ENCODE measurements at places on chromosomes 1 and 21. TPM values are rescaled to one million over a fixed set of nuclear protein-coding genes. Genes with fewer than 3 reads are reported as not detected.

The ST6GALNAC5 gene
- 18.6 TPM for total RNA-seq

The ANGPTL3 gene
- not detected for total RNA-seq

The GBP2 gene
- total RNA-seq, result 4.4 TPM

DNA sequence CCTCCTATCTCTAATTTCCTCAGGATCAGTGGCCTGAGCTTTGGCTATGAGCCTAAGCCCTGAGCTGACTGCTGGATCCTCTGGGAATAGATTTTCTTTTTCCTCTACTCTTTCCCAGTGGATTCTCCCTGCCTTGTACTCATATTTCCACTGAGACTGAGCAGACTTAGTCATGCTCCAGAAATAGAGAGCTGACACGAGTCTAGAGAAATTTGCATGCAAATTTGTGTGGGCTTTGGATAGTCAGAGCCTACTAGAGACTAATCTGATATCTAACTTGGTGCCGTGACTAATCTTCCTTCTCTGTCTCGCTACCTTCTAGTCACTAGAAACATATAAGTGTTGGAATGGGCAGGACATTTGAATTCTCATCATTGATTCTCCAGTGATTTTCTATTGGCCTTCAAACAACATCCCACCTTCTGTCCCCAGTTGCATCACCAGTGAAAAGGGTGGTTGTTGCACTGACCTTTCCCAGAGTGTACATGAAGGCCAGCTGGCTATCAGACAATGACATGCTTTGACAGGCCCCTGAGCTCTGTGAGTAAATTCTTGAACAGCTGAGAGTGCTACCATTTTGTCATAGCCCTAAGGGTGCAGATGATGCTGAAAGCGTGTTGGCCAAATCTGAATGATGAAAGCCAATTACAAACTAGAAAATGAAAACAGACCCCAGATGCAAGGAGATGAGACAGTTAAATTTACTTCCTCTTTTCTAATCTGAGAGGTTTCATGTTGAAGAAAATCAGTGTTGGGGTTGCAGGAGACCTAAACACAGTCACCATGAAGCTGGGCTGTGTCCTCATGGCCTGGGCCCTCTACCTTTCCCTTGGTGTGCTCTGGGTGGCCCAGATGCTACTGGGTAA lies at the start of gene FCRLA:
FCRLA (plus strand) TSS at position 748 of the 866 bp plus-strand sequence; CDS start at position 784, 36 bp downstream.
- H3K27ac ChIP-seq, result no peak within 1 kb of the TSS
- peaks cover 35% of the 10 kb centered on the region for H3K27me3 ChIP-seq
- H3K4me1 ChIP-seq, result no peaks in the 10 kb centered on the region
- no peaks in the 10 kb centered on the region for H3K36me3 ChIP-seq

GRCh38 chr1:56803561-56804156 lies 15.5 kb downstream of the FYB2 start:
- no peak for DNase-seq
- no peak overlapping the region for H3K4me3 ChIP-seq
- H3K27ac ChIP-seq, result no peak overlapping the region
- H3K27me3 ChIP-seq, result no peaks in the 10 kb centered on the region

DNA sequence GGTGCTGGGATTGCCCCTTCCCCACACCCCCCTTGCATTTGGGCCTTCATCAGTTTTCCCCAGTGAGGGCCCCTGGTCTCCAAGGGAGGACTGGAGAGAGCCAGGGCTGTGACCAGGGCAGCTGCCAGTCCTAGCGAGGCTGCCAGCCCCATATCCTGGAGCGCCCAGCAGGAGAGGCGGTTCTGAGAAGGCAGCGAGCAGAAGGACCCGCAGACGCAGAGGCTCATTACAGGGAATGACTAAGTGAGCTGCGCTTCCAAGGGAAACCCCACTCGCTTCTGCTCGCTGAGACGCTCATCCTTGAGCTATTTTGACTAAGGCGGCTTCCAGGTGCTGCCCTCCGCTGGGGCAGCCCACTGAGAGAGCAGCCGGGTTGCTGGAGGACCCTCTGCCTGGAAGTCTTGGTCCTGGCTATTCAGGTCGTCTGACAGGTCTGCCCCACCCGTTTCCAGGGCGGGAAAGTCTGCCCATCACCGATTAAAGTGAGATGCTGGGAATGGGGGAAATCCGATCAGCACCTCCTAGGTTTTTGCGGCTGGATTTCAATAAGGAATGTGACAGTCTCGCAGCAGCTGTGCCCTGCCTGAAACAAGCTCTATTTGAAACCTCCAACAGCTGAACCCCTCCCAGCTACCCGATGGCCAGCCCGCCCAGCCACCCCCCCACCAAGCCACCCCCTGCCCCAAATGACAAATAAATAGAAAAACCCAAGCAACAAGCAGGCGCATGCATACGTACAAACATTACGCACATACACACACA lies 2.8 kb downstream of the KCNN3 start:
- peaks cover 47% of the 10 kb centered on the region for H3K4me1 ChIP-seq
- no peak for DNase-seq
- H3K27me3 ChIP-seq, result peaks cover 77% of the 10 kb centered on the region
- H3K4me3 ChIP-seq, result no peak overlapping the region

The RNPC3 gene
- total RNA-seq, result 30.0 TPM

DNA sequence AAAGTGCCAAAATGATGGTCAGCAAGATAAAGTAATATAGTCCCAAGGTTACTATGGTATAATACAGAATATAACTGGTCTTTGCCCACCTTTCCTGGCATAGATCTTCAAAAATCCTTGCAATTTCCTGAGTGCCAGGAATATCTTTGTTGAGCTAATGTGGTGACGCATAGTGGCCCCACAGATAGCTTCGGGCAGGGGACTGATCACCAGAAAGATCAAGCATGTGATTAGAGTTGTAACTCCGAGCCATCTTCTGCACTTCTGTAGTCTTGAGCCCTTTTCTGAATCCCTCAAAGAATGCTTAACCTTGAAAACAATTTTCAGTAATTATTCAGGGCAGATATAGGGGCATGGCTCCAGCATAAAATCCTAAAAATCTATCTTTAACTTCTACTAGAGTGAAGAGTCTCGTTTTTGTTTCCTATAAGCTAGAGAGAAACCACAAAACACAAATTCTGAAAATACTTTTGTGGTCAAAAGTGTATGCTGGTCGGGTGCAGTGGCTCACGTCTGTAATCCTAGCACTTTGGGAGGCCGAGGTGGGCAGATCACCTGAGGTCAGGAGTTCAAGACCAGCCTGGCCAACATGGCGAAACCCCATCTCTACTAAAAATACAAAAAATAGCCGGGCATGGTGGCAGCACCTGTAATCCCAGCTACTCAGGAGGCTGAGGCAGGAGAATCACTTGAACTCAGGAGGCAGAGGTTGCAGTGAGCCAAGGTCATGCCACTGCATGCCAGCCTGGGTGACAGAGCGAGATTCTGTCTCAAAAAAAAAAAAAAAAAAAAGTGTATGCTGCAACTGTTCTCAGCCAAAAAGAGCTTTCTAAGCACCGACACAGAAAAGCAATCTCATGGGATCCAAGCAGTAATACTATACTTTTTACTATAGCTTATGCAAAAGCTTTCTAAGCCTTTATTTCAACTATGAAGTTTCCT lies 62.8 kb downstream of the NVL start:
- no peaks in the 10 kb centered on the region for H3K27me3 ChIP-seq
- DNase-seq, result no peak
- H3K4me1 ChIP-seq, result peaks cover 2% of the 10 kb centered on the region
- peaks cover 27% of the 10 kb centered on the region for H3K36me3 ChIP-seq
- H3K4me3 ChIP-seq, result no peak overlapping the region

DNA sequence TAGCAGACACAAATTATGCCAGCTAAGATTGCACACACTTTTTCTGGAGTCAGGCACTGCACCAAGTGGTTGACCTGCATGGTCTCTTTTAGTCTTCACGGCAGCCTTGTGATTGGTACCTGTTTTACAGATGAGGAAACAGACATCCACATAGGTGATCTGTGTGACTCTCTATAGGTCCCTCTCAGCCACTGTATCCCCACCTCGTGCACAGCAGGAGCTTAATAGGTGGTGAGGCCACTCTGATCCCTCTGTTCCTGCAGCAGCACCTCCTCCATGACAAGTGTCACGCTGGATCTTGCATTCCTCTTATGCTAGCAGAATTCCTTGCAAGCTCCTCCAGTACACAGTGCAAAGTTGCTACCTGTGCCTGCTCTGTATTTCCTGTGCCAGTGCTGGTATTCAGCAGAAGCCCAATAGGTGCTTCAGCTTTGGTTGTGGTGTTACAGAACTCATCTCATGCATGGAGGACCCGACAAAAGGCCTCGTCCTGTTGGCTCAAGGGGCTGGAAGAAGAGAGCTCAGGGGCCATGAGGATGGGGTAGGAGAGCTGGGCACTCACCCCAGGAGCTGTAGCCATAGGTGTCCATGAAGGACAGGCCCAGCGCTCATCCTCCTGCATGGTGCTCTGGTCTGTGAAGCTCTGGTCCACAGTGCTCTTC lies 546.7 kb downstream of the PTPRU start:
- H3K27ac ChIP-seq, result no peak overlapping the region
- H3K4me1 ChIP-seq, result no peaks in the 10 kb centered on the region
- H3K4me3 ChIP-seq, result no peak overlapping the region
- peaks cover 36% of the 10 kb centered on the region for H3K27me3 ChIP-seq
- DNase-seq, result no peak

The PIGR gene
- total RNA-seq, result not detected

- H3K27ac ChIP-seq, result no peak overlapping the region
- no peak overlapping the region for H3K4me3 ChIP-seq
- no peaks in the 10 kb centered on the region for H3K4me1 ChIP-seq
- DNase-seq, result no peak
- no peaks in the 10 kb centered on the region for H3K36me3 ChIP-seq
These were observed 49.3 kb upstream of the NEK2 start for GRCh38 chr1:211724687-211725196.

The TCHH gene
- total RNA-seq, result not detected

The KRTAP12-1 gene
- not detected for total RNA-seq

The NCF2 gene
- 0.47 TPM for total RNA-seq

DNA sequence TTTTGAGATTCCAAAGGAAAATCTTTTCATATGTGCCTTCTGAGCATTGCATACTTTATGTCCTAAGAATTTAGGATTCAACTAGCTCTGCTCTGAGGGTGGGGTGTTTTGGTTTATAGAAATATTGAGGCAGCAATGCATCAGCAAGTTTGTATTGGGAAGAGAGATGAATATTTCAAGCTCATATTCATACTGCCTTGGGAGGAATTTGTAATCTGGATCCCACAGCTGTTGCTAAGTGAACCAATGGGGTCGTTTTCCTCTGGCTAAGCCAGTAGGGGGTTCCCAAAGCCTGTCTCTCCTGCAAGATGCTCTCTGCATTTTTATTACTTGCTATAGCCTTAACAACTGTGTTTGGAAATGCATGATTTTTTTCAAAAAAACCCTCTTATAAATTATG lies 130.6 kb downstream of the SNX7 start:
- no peaks in the 10 kb centered on the region for H3K4me1 ChIP-seq
- H3K4me3 ChIP-seq, result no peak overlapping the region
- peaks cover 15% of the 10 kb centered on the region for H3K27me3 ChIP-seq
- no peak overlapping the region for H3K27ac ChIP-seq

- H3K4me1 ChIP-seq, result peaks cover 21% of the 10 kb centered on the region
- H3K36me3 ChIP-seq, result peaks cover 2% of the 10 kb centered on the region
These were observed 4.1 kb downstream of the CROCC start for GRCh38 chr1:16925635-16926490.

The TCP10L gene
- 1.6 TPM for total RNA-seq
